Endothelial cell of coronary artery (primary cell): ENCODE measurements at places on chromosomes 5 and 9. TPM values are rescaled to one million over a fixed set of nuclear protein-coding genes. Genes with fewer than 3 reads are reported as not detected.

Gene NDUFAF2
- total RNA-seq: 21.2 and 24.0 TPM in 2 replicates

Gene FNIP1
- 21.1 and 23.6 TPM in 2 replicates for total RNA-seq

Gene C5
- 1.6 and 1.7 TPM in 2 replicates for total RNA-seq

Gene ASPN
- 1.8 TPM in 1 of 2 replicates, not detected in the other for total RNA-seq

Gene SPOCK1
- total RNA-seq: 198 and 423 TPM in 2 replicates

Gene DMRT3
- not detected in 2 replicates for total RNA-seq

Gene MIGA2
- 18.7 and 21.5 TPM in 2 replicates for total RNA-seq

Gene FAM221B
- total RNA-seq: not detected in 2 replicates

Gene CCDC192
- not detected in 2 replicates for total RNA-seq

Gene IDNK
- total RNA-seq: 2.9 and 4.8 TPM in 2 replicates

Gene FBXO4
- total RNA-seq: 6.7 and 7.0 TPM in 2 replicates

Gene ARSI
- 0.09 and 0.28 TPM in 2 replicates for total RNA-seq

Gene FGF18
- 0.09 TPM in 1 of 2 replicates, not detected in the other for total RNA-seq

Gene CKMT2
- total RNA-seq: 0.19 TPM in 1 of 2 replicates, not detected in the other

Gene POU5F2
- total RNA-seq: 0.54 and 0.85 TPM in 2 replicates

Gene CCDC112
- total RNA-seq: 6.1 and 7.4 TPM in 2 replicates

Gene ALDOB
- total RNA-seq: not detected in 2 replicates

Gene PCDHGA4
- 2.6 and 5.0 TPM in 2 replicates for total RNA-seq

Gene RAI14
- total RNA-seq: 182 and 222 TPM in 2 replicates

Gene TAF11L6
- total RNA-seq: not detected in 2 replicates

Gene GADD45G
- 0.47 and 1.3 TPM in 2 replicates for total RNA-seq

Gene LCN1
- total RNA-seq: 0.66 TPM in 1 of 2 replicates, not detected in the other

Gene C1QTNF3
- 0.28 and 0.54 TPM in 2 replicates for total RNA-seq

Gene TRIM7
- 10.6 and 12.8 TPM in 2 replicates for total RNA-seq

Gene ANKDD1B
- total RNA-seq: 0.09 and 0.47 TPM in 2 replicates

Gene BHMT
- not detected in 2 replicates for total RNA-seq

Gene AK8
- 0.09 TPM in 2 replicates for total RNA-seq

Gene EPB41L4A
- total RNA-seq: 8.9 and 13.4 TPM in 2 replicates

Gene PCDHB5
- total RNA-seq: 0.56 and 1.4 TPM in 2 replicates

Gene TYRP1
- total RNA-seq: 0.27 and 0.56 TPM in 2 replicates

Gene HMCN2
- total RNA-seq: under 0.01 and 0.28 TPM in 2 replicates

Gene CATSPER3
- total RNA-seq: 0.09 and 0.19 TPM in 2 replicates

Gene RANBP17
- 5.9 and 12.4 TPM in 2 replicates for total RNA-seq

Gene CDX1
- total RNA-seq: not detected in 2 replicates
